Activated naive CD4-positive, alpha-beta T cell treated with anti-CD3 and anti-CD28 coated beads, Interleukin-2, amount 50 U/mL, for 72 hours (primary cell): ENCODE measurements at places on chromosomes 1 and 21. TPM values are rescaled to one million over a fixed set of nuclear protein-coding genes. Genes with fewer than 3 reads are reported as not detected.

DNA sequence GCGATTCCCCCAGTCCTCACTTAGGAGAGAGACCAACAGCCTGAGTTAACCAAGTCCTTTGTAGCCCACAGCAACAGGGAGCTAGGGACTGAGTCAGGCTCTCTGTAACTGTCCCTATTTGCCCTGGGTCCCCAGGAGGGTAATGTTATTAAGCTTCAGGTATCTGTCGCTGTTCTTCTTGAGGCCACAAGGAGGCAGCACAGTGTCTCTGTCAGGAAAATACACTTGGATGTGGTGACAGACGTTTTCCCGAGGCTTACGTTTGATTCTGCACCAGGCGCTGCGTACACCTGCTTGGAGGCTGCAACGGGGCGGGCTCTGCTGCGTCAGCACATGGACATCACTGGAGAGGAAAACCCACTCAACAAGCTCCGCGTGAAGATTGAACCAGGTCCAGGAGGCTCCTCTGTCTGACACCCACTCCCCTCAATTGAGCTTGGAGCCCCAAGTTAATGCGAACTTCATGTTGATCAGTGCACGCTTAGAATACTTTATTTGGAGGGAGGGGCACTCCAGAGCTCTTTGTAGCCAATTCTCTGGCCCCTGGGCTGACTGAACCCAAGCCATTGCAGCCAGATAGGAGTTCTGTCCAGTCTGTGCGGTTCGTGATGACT lies 10.7 kb upstream of the ELF3 start:
- DNase-seq, result no peak

DNA sequence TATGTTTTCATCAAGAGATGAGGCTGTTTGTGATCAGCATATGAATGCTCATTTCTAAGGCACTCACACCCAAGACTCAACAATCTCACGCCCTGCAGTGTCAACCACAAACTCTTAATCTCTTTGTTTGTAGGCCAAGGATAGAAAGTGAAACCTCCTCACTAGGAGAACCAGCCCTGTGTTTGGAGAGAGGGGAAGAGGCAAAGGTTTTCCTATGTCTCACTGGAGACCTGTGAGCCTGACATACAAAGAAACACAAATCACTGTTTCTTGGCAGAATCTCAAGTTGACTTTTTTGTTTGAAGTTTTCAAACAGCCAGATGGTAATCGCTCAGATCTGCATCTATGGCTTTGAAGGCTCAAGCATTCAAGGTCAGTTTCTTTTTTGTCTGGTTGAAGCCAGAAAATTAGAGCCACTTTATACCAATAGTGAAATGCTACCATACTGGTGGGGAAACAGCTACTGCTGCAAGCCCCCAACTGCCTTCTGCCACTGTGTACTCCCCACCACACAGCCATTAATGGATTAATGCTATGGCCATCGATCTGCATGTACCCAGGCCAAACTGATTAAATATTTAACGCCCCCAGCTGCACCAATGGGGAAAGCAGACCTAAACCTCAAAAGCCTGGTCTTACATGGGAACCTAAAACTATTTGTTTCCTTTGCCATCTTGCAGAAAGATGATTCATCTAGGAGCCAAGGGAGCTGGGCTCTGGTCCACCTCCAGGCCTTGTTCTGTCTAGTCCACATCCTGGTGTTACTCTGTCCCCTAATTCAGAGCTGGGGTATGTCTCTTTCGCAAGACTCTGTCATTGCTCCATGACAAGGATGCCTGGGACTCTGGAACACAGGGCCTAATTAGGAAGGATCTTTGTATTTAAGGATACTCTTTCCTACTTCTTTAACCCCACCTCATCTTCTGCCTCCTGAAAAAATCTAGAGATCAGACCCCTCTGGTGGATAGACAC lies 16.3 kb downstream of the PDZK1 start:
- peak; percentile 31 for DNase-seq

DNA sequence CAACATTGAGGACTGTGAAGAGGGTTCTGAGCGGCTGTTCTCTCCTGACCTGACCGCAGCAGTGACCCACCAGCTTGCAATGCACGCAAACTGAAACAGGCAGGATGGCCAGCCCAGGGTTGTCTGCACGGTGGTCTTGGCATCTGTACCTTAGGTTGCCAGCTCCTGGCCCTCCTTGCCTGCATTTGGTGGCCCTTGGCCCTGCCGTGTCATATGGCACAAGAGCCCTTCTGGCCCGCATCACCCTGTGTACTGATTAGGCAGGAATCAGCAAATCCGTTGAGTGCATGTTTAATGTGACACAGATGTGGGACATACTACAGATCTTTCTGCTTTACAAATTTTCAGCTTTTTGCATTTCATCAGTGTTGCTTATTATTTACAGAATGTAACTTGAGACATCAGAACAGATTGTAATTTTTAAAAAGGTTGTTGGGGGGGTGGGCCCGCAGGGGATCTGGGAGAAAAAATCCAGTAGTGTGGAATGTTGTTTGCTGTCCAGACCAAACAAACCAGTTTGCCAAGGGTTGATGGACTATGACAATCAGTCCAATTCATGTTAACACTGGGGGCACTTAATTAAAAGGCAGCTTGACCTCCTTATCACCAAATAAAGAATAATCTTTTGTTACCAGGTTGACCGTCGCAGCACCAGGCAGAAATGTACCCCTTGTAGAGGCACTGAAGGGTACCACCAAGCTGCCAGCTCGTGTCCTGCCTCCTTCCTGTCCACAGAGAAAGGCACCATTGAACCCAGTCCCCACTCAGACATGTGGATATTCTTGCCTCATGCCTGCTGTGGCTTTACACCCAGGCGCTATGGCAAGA lies 132.6 kb downstream of the DHRS3 start:
- no peak for DNase-seq

The KRTAP13-2 gene
- not detected for total RNA-seq

The NR1I3 gene
- not detected for total RNA-seq

The AMY1C gene
- total RNA-seq, result not detected
